Ascending aorta (tissue), 2 donors: ENCODE measurements at places on chromosomes 1 and 21.

DNA sequence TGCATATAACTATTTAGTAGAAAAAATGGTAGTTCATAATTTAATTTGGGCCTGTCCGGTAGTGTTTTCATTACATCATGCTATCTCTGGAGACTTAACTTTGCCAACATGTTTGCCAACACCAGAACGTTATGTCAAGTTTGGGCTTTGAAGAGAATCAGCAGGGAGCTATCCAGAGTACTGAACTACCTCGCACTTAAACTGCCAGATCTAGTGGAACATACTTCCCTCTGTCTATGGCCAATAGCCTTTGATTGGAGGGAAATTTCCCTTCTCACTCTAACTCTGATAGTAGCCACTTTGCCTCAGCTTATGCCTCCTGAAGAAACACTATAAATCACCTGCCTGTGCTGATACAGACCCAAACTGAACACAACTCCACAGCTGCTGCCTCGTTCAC is 10.0 kb downstream of the LRRC53 start:
- no peak for DNase-seq
- no peaks in the 10 kb centered on the region for H3K27me3 ChIP-seq
- H3K36me3 ChIP-seq, result no peaks in the 10 kb centered on the region
- no peak overlapping the region for H3K27ac ChIP-seq

GRCh38 chr1:47786316-47786715 is 210.9 kb downstream of the TRABD2B start:
- peak overlapping the region; percentile 46 for H3K27ac ChIP-seq
- no peak overlapping the region for H3K4me3 ChIP-seq
- H3K36me3 ChIP-seq, result no peaks in the 10 kb centered on the region
- DNase-seq, result no peak

DNA sequence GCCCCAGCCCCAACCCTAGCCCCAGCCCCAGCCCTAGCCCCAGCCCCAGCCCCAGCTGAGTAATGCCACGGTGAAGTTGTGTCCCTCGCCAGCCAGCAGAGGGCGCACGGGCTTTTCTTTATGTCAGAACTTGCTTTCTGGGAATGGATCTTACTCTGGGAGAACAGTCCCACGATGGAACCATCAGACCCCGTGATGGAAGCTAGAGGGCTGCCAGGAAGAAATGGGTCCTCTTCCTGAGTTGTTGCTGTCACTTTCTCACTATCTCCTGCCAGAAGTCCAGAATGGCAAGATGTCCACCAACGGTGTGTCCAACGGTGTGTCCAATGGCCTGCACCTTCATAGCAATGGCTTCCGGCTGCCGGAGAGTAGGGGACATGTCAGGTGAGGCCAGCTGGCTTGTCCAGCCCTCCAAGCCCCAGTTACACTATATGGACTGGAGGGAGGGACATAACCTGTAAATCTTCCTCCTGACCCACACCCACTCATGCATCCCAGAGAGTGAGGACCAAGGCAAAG is 25.1 kb upstream of the TMEM222 start:
- DNase-seq, result no peak
- H3K4me3 ChIP-seq, result no peak overlapping the region
- H3K36me3 ChIP-seq, result peaks cover 70% of the 10 kb centered on the region
- H3K4me1 ChIP-seq, result no peaks in the 10 kb centered on the region
- H3K27me3 ChIP-seq, result no peaks in the 10 kb centered on the region

DNA sequence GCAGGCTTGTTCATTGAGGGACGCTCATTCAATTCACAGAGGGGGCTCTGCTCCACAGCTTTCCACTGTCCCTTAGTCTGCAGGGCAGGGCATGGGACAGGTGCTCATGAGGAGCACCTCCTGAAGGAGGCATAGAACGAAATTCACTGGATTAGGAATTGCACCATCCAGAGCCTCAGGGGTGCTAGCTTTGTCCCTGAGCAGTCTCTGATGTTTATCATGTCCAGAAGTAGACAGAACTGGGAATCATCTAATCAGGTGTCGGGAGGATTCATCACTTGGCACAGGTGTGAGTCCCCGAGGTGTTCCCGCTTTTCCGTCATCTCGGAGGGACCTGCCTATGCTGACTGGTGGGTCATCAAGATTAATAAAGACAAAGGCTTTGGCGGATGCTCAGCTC is 321.4 kb downstream of the AJAP1 start:
- H3K4me1 ChIP-seq, result no peaks in the 10 kb centered on the region
- DNase-seq, result no peak
- H3K36me3 ChIP-seq, result no peaks in the 10 kb centered on the region

DNA sequence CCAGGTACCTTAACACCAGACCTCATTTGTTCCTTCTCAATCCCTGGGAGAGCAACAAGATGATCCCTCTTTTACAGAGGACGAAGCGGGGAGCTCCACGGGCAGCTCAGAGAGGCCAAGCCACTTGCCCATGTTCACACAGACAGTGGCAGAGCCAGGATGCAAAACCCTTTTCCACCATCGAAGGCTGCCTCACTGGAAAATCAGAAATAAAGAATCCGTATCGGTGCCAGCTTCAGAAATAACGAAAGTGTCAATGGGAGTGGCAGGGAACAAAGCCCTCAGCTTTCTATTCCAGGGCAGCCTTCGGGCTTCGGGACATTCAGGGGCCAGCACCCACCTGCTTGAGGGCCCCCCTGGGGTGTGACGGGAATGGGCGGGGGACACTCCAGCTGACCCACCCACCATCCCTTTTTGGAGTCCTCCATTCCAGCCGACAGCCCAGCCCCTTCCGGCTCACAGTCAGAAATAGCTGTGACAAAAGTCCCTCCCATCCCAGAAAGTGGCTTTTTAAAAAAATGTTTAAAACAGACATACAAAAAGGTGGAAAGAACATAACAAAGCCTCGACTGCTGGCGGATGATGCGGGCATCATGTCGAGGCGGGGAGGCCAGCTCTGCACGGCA is 6.0 kb downstream of the IFFO2 start:
- peaks cover 28% of the 10 kb centered on the region for H3K4me1 ChIP-seq
- H3K27me3 ChIP-seq, result no peaks in the 10 kb centered on the region
- DNase-seq, result peak; percentile 63
- H3K36me3 ChIP-seq, result no peaks in the 10 kb centered on the region
- peak overlapping the region; percentile 97 for H3K27ac ChIP-seq

GRCh38 chr21:37341254-37341960 is 25.2 kb upstream of the DYRK1A start:
- H3K36me3 ChIP-seq, result no peaks in the 10 kb centered on the region
- no peaks in the 10 kb centered on the region for H3K27me3 ChIP-seq
- H3K4me3 ChIP-seq, result no peak overlapping the region
- no peak overlapping the region for H3K27ac ChIP-seq
- no peaks in the 10 kb centered on the region for H3K4me1 ChIP-seq

- no peaks in the 10 kb centered on the region for H3K36me3 ChIP-seq
- DNase-seq, result no peak
- no peaks in the 10 kb centered on the region for H3K27me3 ChIP-seq
- H3K4me3 ChIP-seq, result no peak overlapping the region
Measured at GRCh38 chr1:99675292-99675691, 29.4 kb downstream of the PALMD start.

DNA sequence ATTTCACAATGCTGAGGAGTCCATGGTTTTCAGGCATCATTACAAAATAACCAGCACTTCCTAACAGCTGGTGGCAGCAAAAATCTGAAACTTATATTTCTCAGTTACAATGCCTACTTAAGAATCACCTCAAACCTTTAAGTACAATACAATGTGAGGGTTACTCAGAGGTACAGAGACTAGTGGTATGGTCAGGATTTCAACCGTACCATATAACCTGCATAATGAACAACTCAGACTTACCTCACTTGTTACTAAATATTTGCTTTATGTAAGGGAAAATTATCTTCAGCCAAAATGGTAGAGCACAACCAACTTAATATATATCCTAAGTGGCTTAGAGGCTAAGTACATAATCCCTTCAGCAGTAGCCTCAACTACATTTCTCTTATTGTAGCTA is 344.5 kb downstream of the SMYD3 start:
- H3K27ac ChIP-seq, result no peak overlapping the region
- H3K36me3 ChIP-seq, result no peaks in the 10 kb centered on the region
- no peaks in the 10 kb centered on the region for H3K4me1 ChIP-seq
- no peak overlapping the region for H3K4me3 ChIP-seq
- H3K27me3 ChIP-seq, result no peaks in the 10 kb centered on the region

- H3K4me3 ChIP-seq, result no peak overlapping the region
- no peaks in the 10 kb centered on the region for H3K36me3 ChIP-seq
- H3K27ac ChIP-seq, result peak overlapping the region; percentile 57
- H3K4me1 ChIP-seq, result peaks cover 9% of the 10 kb centered on the region
- DNase-seq, result no peak
- no peaks in the 10 kb centered on the region for H3K27me3 ChIP-seq
Measured at GRCh38 chr21:38219049-38219628, 37.7 kb upstream of the KCNJ15 start.

DNA sequence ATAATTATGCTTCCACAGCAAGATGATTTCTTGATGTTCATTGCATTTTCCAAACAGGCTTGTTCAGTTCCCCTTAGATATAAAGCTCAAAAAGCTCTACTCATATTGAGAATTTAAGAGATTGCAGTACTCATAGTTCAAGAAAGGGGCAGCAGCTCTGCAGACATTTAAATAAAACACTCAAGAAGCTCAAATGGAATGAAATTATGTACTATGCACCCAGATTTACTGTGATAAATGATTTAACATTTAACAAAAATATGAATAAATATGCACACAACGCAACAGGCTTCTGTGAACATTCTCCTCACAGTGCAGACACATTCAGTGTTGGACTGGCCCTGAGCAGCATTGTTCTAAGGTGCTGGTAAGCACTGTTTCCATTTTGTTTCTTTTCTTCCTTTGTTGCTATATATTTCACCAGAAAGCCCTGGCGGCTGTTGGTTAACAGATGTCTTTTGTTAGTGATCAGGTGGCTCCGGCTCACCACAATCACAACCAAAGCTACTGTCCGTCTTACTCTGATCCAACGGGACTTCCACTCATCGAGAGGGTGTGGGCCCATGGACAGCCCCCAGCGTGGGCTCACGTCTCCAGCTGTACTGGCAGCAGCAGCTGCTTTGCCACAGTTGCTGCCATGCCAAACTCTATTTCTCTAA is 1440.3 kb downstream of the NCAM2 start:
- H3K27me3 ChIP-seq, result no peaks in the 10 kb centered on the region
- no peaks in the 10 kb centered on the region for H3K4me1 ChIP-seq
- H3K27ac ChIP-seq, result no peak overlapping the region
- H3K4me3 ChIP-seq, result no peak overlapping the region
- no peaks in the 10 kb centered on the region for H3K36me3 ChIP-seq

GRCh38 chr1:153519242-153519641 is 16.5 kb downstream of the S100A6 start:
- H3K27me3 ChIP-seq, result no peaks in the 10 kb centered on the region
- no peaks in the 10 kb centered on the region for H3K4me1 ChIP-seq
- H3K4me3 ChIP-seq, result no peak overlapping the region
- no peak for DNase-seq
- no peak overlapping the region for H3K27ac ChIP-seq
- no peaks in the 10 kb centered on the region for H3K36me3 ChIP-seq

DNA sequence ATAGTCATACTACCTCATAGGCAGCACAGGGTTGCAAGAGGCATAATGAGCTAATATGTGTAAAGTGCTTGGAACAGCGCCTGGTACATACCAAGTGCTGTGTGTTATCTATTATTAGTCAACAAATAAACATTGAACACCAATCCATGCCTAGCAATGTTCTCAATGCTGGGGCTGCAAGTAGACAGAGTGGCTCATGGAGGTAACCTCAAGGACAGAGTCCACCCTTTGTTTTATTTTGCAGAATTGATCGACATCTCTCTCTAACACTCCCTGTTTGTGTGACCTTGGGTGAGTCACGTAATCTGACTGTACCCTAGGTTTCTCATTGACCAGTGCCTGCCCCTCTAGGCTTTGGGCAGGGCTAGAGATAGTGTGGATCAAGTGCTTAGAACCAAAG is 164.0 kb upstream of the KLHDC7A start:
- no peaks in the 10 kb centered on the region for H3K27me3 ChIP-seq
- H3K4me3 ChIP-seq, result no peak overlapping the region
- no peaks in the 10 kb centered on the region for H3K4me1 ChIP-seq
- H3K27ac ChIP-seq, result no peak overlapping the region
- DNase-seq, result no peak

DNA sequence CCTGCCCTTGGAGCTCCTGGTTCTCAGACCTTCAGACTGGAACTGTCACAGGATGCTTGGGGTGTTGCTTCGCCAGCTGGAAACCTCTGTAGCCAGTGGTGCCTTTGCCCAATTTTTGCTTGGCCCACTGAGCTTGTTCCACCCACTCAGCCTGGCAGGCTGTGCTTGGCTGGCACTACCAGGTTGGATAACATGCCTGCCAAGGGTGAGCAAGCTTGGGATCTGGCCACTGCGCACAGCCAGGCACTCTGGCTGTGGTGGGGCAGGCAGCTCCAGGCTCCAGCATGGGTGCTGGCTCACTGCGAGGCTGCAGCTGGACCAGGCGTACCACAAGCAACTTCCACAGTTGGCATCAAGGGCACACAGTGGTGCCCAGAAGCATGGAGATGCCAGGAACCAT is 967.8 kb upstream of the NCAM2 start:
- no peak for DNase-seq
- no peak overlapping the region for H3K27ac ChIP-seq
- H3K4me3 ChIP-seq, result no peak overlapping the region
- H3K27me3 ChIP-seq, result no peaks in the 10 kb centered on the region

DNA sequence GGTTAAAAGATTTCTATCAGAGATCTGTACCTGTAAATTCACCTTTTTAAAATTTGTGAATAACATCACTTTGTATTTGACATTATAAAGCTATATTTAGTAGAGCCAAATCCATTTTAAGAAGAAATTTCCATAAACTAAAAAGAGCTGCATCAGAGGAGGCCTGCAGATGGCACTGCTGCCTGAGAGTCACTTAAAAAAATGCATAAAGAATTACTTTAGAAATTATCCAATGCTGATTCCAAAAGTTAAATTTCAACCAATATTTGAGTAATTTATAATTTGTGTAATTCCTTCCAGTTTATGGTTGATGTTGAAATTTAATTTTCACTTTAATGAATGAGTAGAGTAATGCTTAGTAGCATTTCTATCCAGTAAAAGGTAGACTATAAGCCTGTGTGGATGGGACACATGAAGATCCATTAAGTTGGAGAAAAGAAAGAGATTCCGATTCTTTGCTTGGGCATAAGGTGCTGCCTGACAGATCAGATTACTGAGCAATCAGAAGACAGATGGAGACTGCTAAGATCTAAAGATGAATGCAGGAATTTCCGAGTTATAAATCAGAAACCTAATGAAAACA is 20.7 kb upstream of the RPE65 start:
- no peak for DNase-seq
- no peak overlapping the region for H3K27ac ChIP-seq

DNA sequence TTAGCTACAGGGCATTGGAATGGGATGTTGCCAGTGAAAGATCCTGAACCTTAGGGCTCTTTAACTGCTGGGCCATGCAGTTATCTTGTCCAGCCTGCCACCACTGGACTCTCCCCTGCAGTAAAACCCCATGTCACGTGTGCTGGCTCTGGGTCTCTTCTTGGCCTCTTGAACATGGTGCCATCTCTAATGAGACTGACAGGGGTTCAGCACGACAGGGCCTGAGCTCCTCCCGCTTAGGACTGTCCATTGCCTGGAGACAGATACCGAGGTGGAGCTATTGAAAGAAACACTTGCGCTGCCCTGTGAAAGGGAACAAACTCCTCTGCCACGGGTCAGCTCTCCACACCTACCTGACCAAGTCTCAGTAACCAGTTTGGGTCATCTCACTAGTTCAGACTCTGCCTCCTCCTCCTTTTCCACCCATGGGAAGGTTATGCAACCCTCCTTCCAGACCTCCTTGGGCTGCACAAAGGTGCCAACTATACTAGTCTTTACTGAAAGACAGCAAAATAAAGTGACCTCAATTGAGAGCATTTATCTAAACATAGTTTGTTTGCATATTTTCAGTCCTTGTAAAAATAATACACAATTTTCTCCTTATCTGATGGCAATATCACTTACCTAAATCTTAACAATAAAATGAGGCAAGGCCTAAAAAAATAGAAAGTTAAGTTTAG is 66.0 kb downstream of the GNG12 start:
- peak overlapping the region; percentile 69 for H3K27ac ChIP-seq
- H3K4me1 ChIP-seq, result peaks cover 2% of the 10 kb centered on the region
- no peaks in the 10 kb centered on the region for H3K27me3 ChIP-seq
- no peak overlapping the region for H3K4me3 ChIP-seq
